ENCODE measurements at places on chromosomes 12 and 14. TPM values are rescaled to one million over a fixed set of nuclear protein-coding genes. Genes with fewer than 3 reads are reported as not detected.

DEPDC4 gene
- 3.4 TPM for total RNA-seq

SLC5A8 gene
- not detected for total RNA-seq

RPL10L gene
- total RNA-seq = not detected

TEX52 gene
- not detected for total RNA-seq

TXNRD1 gene
- 327 TPM for total RNA-seq

INSM2 gene
- total RNA-seq = not detected

TRIM9 gene
- 4.6 TPM for total RNA-seq

RND1 gene
- total RNA-seq = 2.0 TPM

CACNA2D4 gene
- total RNA-seq = 1.7 TPM

SNRPF gene
- total RNA-seq = 56.3 TPM

HOXC6 gene
- 3.1 TPM for total RNA-seq

PCED1B gene
- 0.86 TPM for total RNA-seq

RBP5 gene
- total RNA-seq = 0.22 TPM

KRT3 gene
- not detected for total RNA-seq

PZP gene
- total RNA-seq = not detected

TTC7B gene
- 70.6 TPM for total RNA-seq

PLCZ1 gene
- not detected for total RNA-seq

AGAP2 gene
- total RNA-seq = 15.8 TPM

KLRB1 gene
- total RNA-seq = not detected

ANG gene
- total RNA-seq = 5.8 TPM

SNW1 gene
- total RNA-seq = 102 TPM

ARHGEF40 gene
- 6.3 TPM for total RNA-seq

APAF1 gene
- 13.9 TPM for total RNA-seq

TSHR gene
- not detected for total RNA-seq

GLIPR1L2 gene
- total RNA-seq = 0.44 TPM

OR8S1 gene
- total RNA-seq = not detected

SERPINA12 gene
- not detected for total RNA-seq

GLI1 gene
- total RNA-seq = 6.4 TPM

ITGB7 gene
- 1.9 TPM for total RNA-seq

C3AR1 gene
- not detected for total RNA-seq

LALBA gene
- total RNA-seq = not detected

TOMM20L gene
- not detected for total RNA-seq

HCAR1 gene
- total RNA-seq = not detected

KRT79 gene
- total RNA-seq = not detected

A2M gene
- total RNA-seq = 3.0 TPM

ADSS1 gene
- total RNA-seq = 9.9 TPM
